RWPE2 (cell line): ENCODE measurements at places on chromosomes 13 and 19.

- no peak overlapping the region for H3K27ac ChIP-seq
- no peaks in the 10 kb centered on the region for H3K27me3 ChIP-seq
These were observed 414.1 kb downstream of the TSHZ3 start for GRCh38 chr19:30935146-30935545.

DNA sequence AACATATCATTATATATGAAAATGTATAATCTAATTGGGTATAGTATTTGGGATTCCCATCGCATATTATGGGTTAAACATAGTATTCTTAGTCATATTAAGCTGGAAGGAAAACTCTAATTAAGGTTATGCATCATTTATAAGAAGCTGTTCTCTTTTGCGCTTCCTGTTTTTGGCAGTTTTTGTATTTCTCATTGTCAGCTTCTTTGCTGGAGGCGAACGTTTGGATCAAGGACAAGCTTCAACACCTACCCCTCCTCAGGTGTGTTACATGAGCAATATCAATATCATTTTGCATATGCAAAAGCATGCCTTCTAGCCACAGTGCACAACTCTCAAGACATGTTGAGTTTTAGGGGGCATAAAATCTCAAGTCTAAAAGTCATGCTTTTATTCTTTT is 439.8 kb downstream of the TDRD3 start:
- no peak for DNase-seq
- no peaks in the 10 kb centered on the region for H3K4me1 ChIP-seq
- H3K27ac ChIP-seq: no peak overlapping the region
- no peak overlapping the region for H3K4me3 ChIP-seq
- H3K27me3 ChIP-seq: no peaks in the 10 kb centered on the region
- no peaks in the 10 kb centered on the region for H3K36me3 ChIP-seq

DNA sequence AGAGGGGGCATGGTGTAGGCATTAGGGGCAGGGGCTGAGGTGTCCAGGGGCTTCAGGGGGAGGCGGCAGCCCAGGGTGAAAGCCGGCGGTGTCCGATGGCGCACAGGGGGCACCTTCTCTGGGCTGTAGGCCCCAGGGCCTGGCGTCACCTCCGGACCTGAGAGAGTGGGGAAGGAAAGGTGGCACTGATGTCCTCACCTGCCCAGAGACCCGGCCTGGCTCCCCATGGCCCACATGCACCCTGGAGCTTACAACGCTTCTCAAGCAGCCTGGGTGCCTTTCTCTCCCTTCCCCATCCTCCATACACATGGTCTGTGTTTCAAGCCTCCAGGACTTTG is 3.3 kb upstream of the SHC2 start:
- no peaks in the 10 kb centered on the region for H3K36me3 ChIP-seq
- DNase-seq: no peak
- peaks cover 14% of the 10 kb centered on the region for H3K27me3 ChIP-seq
- H3K27ac ChIP-seq: no peak overlapping the region

GRCh38 chr13:114102521-114103288 is 29.7 kb downstream of the RASA3 start:
- no peak overlapping the region for H3K4me3 ChIP-seq
- DNase-seq: peak; percentile 45
- H3K36me3 ChIP-seq: no peaks in the 10 kb centered on the region
- no peaks in the 10 kb centered on the region for H3K4me1 ChIP-seq

GRCh38 chr13:49567491-49567890 is 17.9 kb downstream of the RCBTB1 start:
- peaks cover 17% of the 10 kb centered on the region for H3K4me1 ChIP-seq
- no peaks in the 10 kb centered on the region for H3K27me3 ChIP-seq
- no peak for DNase-seq

DNA sequence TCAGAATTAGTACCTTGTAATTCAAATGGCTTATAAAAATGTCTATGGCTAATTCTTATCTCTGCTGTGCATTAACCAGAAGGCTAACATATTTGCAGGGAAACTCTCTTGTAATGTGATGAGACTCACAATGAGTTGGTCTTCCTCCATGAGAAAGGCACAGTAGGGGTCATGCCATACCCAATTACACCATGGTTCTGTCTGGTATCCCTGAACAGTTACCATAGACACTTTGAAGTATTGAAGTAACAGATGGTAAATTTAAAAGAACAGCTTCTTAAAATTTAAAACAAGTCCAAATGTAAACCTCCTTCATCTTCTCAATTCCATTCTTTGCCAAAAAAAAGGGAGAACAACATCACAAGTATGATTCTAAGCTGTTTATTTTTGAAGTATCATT is 22.6 kb upstream of the SLAIN1 start:
- DNase-seq: no peak
- no peak overlapping the region for H3K4me3 ChIP-seq
- H3K4me1 ChIP-seq: no peaks in the 10 kb centered on the region
- no peaks in the 10 kb centered on the region for H3K36me3 ChIP-seq

DNA sequence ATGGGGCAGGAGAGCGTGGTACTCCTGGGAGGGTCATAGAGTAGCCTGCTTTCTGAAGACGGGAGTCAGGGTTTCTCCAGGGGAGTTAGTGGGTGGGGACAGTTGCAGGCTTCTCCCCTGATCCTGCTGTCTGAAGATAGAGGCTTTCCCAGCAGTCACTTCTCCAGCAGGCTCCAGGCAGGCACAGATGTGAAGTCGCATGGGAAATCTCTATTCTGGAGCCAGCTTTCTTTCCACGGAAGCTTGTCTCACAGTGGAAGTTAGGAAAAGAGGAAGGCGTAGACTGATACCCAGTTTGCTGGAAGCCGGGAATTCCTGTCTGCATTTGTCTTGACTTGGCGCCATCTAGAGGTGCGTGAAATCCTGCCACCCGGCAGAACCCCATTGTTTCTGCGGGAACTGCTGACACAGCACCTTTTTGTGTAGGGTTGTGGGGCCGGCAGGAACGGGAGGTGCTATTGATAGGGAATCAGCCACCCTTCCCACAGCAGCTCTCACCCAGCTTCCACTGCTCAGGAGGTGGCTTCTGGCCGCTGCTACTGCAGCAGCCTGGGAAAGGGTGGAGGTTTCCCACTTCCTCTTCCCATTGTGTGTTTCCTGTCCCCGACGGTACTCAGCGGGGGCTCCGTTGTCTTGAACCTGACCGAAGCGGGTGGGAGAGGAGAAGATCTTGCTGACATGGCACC is 28.5 kb upstream of the NPAS1 start:
- no peak for DNase-seq
- no peaks in the 10 kb centered on the region for H3K27me3 ChIP-seq
- H3K36me3 ChIP-seq: peaks cover 54% of the 10 kb centered on the region
- H3K4me3 ChIP-seq: no peak overlapping the region
